ENCODE measurements at places on chromosomes 6 and 20.

GRCh38 chr20:39112178-39112743, 150.1 kb downstream of the DHX35 start:
- DNase-seq = peak; percentile 56

DNA sequence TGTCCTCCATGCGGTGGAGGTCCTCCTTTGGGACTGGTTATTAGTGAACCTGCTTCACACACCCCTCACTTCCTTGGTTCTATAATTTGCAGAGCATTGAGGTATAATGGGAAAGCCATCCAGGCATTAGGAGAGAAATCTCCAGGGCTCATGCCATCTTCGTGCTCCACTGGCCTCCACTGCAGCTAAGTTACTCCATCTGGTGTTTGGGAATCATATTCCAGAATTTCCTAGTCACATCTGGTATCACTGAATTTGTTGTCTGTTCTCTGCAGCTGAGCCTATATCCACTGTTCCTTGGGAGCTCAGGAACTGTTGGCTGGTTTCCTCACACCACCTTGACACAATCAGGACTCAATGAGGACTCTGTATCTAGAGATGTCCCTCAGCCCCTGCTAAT, 173.0 kb upstream of the TSHZ2 start:
- DNase-seq = no peak

DNA sequence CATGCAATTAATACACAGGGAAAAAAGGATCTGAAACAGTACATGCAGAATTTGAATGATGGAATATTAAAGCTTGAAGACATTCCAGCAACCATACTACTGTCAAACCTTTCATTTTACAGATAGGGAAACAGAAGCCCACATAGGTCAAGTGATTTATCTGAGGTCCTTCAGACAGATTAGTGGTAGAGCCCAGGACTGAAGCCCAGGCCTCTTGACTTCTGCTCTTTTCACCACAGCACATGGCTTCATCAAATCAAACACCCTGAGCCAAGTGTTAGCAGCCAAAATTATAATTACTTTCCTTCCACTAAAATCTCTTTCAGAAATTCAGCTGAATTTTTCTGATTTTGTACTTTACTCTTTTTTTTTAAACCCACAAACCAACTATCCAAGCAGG, 435.6 kb upstream of the RUNX2 start:
- no peak for DNase-seq

DNA sequence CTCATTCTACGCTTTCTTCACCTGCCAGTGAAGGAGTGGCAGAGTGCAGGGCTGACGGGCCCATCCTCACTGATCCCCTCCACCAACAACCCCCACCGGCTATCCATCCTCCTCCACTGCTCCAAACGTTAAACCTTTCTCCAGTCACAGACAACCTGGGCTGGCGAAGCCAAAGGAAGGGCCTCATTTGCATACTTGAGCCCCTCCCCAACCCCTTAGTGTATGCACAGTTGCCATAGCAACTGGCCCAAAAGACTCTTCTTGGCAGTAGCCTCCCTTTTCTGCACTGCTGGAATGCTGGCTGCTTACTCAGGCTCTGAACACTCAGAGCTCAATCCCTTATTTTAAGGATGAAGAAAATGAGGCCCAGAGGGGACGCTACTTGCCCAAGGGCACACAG, 130.3 kb downstream of the GRM4 start:
- DNase-seq = no peak

GRCh38 chr20:62822788-62823651, 6.2 kb downstream of the COL9A3 start:
- DNase-seq = no peak

DNA sequence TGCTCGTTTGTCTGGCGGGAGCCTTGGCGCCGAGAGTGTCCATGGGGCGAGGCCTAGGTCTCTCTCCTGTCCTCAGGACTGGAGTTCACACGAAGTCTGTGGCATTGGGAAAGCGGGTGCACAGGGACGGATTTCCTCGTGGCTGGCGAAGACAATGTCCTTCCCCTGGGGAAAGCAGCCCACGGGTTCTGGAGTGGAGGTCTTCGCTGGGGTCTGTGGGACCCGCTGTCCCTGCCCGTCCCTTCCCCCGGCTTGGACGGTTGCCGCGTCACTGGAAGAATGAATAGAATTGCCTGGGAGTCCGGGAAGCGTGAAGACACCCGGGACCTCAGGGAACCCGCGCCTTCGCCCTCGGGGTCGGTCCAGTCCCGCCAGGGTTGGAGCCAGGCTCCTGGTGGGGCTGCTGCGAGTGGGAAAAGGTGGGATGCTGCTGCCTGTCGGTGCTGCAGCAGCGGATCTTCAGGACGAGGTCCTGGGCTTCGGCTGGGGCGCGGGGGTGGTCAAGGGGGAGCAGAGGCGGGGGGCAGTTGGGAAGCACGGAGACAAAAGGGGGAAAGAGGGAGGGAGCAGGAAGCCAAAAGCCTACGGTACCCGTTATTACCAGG, 441.8 kb upstream of the DEFB115 start:
- DNase-seq = no peak

DNA sequence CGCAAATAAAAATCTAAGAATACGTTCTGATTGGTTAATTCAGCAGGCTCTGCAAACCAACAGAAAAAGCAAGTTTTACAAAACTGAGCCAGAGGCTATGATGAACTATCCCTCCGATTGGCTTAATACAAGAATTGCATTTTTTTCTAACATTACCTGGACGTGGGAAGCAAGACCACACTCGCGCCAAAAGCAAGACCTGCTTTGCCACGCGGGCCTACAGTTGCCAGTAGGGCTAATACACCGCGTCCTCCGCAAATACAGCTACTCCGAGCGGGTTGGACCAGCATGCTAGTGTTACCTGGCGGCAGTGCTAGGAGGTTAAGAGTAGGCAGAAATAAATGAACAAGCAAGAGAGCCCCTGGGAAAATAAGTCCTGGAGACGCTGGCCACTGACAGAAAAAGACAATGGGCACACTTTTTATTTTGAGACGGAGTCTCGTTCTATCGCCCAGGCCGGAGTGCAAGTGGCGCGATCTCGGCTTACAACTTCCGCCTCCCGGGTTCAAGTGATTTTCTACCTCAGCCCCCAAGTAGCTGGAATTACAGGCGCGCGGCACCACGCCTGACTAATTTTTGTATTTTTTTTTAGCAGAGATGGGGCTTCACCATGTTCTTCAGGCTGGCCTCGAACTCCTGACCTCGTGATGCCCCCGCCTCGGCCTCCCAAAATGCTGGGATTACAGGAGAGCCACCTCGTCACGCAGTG, 131.9 kb upstream of the BTN3A2 start:
- DNase-seq = no peak

- DNase-seq = no peak
These were observed 1109.0 kb upstream of the FLRT3 start for GRCh38 chr20:15446373-15446772.

- DNase-seq = no peak
These were observed 40.4 kb upstream of the PRELID3B start for GRCh38 chr20:59082981-59083380.

GRCh38 chr6:22882581-22882980, 313.2 kb downstream of the HDGFL1 start:
- no peak for DNase-seq

- DNase-seq = no peak
These were observed 139.5 kb downstream of the ERMARD start for GRCh38 chr6:169890901-169891300.

GRCh38 chr20:11057624-11058023, 383.8 kb upstream of the JAG1 start:
- no peak for DNase-seq

- DNase-seq = no peak
These were observed 160.5 kb downstream of the THBS2 start for GRCh38 chr6:169093066-169093723.

GRCh38 chr6:132228894-132229293, 172.4 kb downstream of the MOXD1 start:
- DNase-seq = no peak

- DNase-seq = no peak
These were observed 52.1 kb downstream of the RIPOR2 start for GRCh38 chr6:24883618-24884017.

GRCh38 chr20:21232546-21233280, 70.4 kb upstream of the XRN2 start:
- DNase-seq = no peak

DNA sequence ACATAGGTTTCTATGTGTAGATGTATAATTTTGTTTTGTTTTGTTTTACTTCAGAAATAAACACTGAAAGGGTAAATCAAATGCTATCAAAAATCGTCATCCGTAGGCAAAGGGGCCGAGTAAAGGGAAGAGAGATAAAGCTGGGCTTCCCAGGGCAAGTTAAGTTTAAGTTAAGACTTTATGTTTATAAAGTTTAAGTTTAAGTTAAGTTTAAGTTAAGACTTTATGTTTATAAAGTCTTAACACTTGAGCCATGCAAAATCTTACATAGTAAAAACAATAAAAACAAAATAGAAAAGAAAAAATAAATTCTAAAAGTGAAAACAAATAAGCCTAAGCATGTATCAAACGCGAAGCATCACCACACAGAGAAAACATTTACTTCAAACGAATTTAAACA, 216.1 kb upstream of the SYNDIG1 start:
- no peak for DNase-seq

DNA sequence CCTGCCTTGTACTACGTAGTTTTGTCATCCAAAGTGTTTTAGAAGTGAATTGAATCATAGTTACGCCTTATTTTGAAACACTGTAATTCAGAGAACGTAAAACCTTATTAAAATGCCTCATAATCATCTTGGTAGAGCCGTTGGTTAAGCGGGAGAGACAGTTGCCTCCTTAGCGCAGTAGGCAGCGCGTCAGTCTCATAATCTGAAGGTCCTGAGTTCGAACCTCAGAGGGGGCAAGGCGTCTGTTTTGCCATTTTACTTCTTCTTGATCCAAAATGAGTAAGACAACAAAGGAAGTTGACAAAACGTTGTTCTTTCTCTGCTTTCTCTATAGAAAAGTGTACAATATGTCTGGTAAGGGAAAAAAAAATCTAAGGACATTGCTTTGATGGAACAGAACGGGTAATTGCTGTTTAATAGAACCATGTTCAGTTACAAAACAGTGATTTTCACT, 20.7 kb upstream of the TRIM27 start:
- peak; percentile 71 for DNase-seq

GRCh38 chr6:45474376-45474775, 96.6 kb upstream of the SUPT3H start:
- DNase-seq = no peak

DNA sequence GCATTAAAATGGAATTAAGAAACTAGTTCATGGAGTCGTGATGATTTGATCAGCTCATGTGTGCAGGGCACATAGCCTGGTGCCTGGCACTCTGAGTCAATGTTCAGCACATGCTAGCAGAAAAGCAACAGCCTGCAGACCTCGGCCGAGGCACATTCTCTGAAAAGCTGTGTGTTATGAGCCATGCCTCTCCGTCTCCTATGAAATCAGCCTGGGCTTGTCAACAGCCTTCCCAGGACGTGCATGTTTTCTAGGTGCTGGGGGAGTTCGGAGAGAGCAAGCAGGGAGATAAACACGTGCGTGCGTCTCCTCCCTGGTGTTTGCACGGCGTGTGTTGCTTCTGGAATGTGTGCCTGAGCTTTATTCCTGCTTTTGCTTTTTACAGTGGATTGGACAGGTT, 207.8 kb upstream of the KCNG1 start:
- no peak for DNase-seq

GRCh38 chr20:44247131-44247571, at the start of gene GDAP1L1:
Gene GDAP1L1 (plus strand): TSS chr20:44247308. CDS start chr20:44247335, 27 bp downstream.
- no peak for DNase-seq

- no peak for DNase-seq
These were observed 105.7 kb upstream of the QKI start for GRCh38 chr6:163308629-163309440.

DNA sequence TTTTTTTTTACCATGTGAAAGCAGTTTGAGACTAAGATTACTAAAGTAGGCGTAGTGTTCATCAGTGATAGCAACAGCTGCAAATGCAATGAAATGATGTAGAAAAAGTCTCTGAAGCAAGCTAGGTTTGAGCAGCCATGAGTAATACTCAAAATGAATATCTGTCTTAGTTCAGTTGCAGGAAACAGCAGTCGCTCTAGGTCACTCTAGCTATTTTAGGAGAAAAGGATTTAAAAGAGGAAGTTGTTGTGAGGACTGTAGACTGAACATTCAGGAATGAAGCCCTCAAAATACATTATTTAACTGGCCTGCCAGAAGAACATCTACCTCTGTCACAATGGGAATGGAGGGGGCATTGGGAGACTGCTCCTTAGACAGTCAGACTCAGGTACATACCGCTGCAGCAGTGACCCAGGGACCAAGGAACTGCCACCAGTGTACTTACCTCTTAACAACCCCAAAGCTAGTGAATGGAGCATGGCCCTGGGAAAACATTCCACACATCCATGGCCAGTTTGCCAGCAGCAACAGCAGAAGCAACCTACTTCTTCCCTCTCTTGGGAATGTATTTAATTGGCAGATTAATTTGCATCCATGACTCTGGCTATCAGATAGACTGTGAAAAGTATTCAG, 243.0 kb upstream of the KHDRBS2 start:
- no peak for DNase-seq

GRCh38 chr6:120786256-120786655, 548.0 kb downstream of the TBC1D32 start:
- no peak for DNase-seq

DNA sequence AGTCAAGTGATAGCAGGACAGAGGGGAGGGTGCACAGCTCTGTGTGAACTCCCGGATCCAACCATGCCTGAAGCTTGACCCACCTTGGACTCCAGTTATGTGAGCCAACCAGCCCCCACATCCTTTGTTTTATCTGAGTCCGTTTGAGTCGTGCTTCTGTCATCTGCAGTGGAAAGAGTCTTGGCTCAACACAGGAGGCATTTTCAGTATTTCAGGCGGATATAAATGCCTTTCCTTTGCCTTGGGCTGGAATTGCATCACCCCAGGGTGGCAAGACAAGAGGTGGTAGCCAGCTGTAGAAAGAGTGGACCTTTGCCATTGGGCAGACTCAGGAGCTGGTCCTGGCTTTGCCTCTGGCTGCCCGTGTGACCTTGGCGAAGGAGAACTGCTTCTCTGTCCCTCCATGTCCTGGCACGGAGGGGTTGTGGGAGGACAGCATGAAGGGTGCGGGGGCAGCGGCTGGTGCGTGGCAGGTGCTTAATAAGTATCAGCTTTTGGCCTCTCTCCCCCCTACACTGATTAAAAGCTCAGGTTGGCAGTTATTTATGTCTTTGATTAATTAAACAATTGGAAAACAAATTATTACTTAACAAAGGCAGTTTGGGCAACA, 42.6 kb upstream of the APCDD1L start:
- peak; percentile 75 for DNase-seq

GRCh38 chr6:144049386-144049785, 41.3 kb upstream of the PLAGL1 start:
- no peak for DNase-seq

- no peak for DNase-seq
These were observed 31.1 kb downstream of the LRFN2 start for GRCh38 chr6:40556023-40556422.

- DNase-seq = no peak
These were observed 121.7 kb upstream of the TNFAIP3 start for GRCh38 chr6:137745321-137745720.

DNA sequence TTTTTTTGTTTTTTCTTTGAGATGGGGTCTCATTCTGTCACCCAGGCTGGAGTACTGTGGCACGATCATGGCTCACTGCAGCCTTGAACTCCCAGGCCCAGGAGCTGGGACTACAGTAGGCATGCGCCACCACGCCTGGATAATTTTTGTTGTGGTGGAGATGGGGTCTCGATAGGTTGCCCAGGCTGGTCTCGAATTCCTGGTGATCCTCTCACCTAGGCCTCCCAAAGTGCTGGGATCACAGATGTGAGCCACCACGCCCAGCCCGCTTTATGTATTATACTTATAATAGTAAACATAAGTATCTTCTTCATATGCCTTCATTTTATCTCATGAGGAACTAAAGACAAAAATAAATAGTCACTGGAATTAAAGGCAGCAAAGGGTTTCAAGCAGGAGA, 63.5 kb downstream of the GINS1 start:
- DNase-seq = no peak

Measured in testis (tissue), 5 donors.